ENCODE measurements at places on chromosomes 1 and 21. TPM values are rescaled to one million over a fixed set of nuclear protein-coding genes. Genes with fewer than 3 reads are reported as not detected.

Gene FAM177B
- not detected for total RNA-seq

Gene MAN1C1
- 4.5 TPM for total RNA-seq

Gene SORT1
- total RNA-seq: 79.3 TPM

Gene FCN3
- not detected for total RNA-seq

Gene IRF6
- 78.0 TPM for total RNA-seq

Gene RPE65
- not detected for total RNA-seq

Gene PLA2G2C
- total RNA-seq: 4.1 TPM

Gene CELF3
- 1.6 TPM for total RNA-seq

Gene AIRE
- not detected for total RNA-seq

Gene UTS2
- not detected for total RNA-seq

Gene DNALI1
- total RNA-seq: 1.6 TPM

Gene OR14K1
- not detected for total RNA-seq

Gene OR2T11
- not detected for total RNA-seq

Gene BRINP3
- total RNA-seq: 5.0 TPM

Gene SH2D5
- total RNA-seq: not detected

Gene ZNF672
- total RNA-seq: 34.8 TPM

Gene ANGEL2
- 56.8 TPM for total RNA-seq

Gene OR2AK2
- not detected for total RNA-seq

Gene PLPP3
- 51.2 TPM for total RNA-seq

Gene OR10Z1
- not detected for total RNA-seq

Gene SMAP2
- total RNA-seq: 20.1 TPM

Gene LEFTY2
- not detected for total RNA-seq

Gene NBPF4
- 1.1 TPM for total RNA-seq

Gene AKT3
- 16.8 TPM for total RNA-seq

Gene SELENBP1
- 3,495 TPM for total RNA-seq

Gene LYPD8
- total RNA-seq: 719 TPM

Gene HLX
- total RNA-seq: 10.8 TPM

Gene CXADR
- 136 TPM for total RNA-seq

Gene GCLM
- 12.5 TPM for total RNA-seq

Gene CD48
- total RNA-seq: 7.5 TPM

Gene OPTC
- total RNA-seq: not detected

Gene CFH
- 13.0 TPM for total RNA-seq

Gene CCDC181
- total RNA-seq: not detected

Gene FHAD1
- not detected for total RNA-seq

Gene C1orf185
- not detected for total RNA-seq

Gene TFF2
- total RNA-seq: not detected

Gene UMODL1
- total RNA-seq: 3.2 TPM

Gene TSPEAR
- not detected for total RNA-seq

Gene CSMD2
- total RNA-seq: 1.00 TPM

Gene BNIPL
- total RNA-seq: not detected

Gene OR2T33
- total RNA-seq: not detected

Gene LCE2B
- total RNA-seq: not detected

Gene PDPN
- 11.7 TPM for total RNA-seq

Gene CTSE
- 10.2 TPM for total RNA-seq

Gene CHD5
- 1.5 TPM for total RNA-seq

Gene TSSK3
- total RNA-seq: not detected

Gene FCGR2B
- total RNA-seq: 12.4 TPM
